Fibroblast of skin of right quadriceps (primary cell): ENCODE measurements at places on chromosomes 6 and 20.
A peak's percentile ranks its signal among the peaks of the same experiment; 100 is the strongest.

GRCh38 chr20:5658912-5659345 lies 91.3 kb upstream of the SHLD1 start:
- peak; percentile 83 for DNase-seq

DNA sequence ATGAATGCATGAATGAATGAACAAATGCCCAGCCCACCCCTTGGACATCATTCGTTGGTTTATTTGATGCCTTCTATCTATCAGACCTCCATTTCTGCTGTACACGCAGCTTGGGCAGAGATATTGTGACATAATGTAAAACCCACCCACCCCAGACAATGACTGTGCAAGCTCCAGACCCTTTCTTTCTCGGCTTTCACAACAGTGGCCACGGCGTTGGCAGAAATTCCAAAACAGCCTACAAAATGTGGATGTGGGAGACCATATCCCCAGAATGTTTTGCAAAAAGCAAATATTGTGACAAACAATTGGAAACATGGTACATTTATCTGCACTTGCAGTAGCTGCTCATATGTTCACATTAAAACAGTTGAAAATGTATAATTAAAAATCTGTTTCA lies 162.0 kb upstream of the MAFB start:
- DNase-seq, result no peak

- peak; percentile 51 for DNase-seq
These were observed at the start of gene PPP1R3G for GRCh38 chr6:5084781-5085647. PPP1R3G (plus strand) TSS chr6:5085341; CDS start chr6:5085486, 145 bp downstream.

DNA sequence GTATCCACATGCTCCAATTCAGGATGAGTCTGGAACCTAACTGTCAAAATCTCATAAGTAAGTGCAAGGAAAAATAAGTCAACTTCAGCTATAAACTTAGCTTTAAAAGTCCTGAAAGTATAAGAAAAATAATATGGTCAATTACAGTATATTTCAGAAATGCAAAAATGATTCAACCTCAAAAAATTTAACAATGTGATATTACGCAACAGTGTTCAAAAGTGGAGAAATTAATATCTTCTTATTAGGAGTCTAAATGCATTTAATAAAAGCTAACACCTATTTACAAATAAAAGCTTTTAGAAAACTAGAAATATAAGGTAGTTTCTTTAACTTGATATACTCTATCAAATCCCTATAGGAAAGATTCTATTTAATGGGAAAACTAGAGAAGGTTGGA lies 111.2 kb upstream of the OPRM1 start:
- no peak for DNase-seq

DNA sequence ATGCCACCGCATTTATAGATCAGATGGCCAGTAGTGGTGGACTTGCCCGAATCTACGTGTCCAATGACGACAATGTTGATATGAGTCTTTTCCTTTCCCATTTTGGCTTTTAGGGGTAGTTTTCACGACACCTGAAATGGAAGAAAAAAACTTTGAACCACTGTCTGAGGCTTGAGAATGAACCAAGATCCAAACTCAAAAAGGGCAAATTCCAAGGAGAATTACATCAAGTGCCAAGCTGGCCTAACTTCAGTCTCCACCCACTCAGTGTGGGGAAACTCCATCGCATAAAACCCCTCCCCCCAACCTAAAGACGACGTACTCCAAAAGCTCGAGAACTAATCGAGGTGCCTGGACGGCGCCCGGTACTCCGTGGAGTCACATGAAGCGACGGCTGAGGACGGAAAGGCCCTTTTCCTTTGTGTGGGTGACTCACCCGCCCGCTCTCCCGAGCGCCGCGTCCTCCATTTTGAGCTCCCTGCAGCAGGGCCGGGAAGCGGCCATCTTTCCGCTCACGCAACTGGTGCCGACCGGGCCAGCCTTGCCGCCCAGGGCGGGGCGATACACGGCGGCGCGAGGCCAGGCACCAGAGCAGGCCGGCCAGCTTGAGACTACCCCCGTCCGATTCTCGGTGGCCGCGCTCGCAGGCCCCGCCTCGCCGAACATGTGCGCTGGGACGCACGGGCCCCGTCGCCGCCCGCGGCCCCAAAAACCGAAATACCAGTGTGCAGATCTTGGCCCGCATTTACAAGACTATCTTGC lies 725 bp downstream of the EEF1A1 start:
- DNase-seq, result peak; percentile 78

GRCh38 chr20:24439737-24440387 lies 29.6 kb upstream of the SYNDIG1 start:
- DNase-seq, result no peak

- DNase-seq, result no peak
These were observed 64.6 kb downstream of the PLG start for GRCh38 chr6:160766657-160766988.

DNA sequence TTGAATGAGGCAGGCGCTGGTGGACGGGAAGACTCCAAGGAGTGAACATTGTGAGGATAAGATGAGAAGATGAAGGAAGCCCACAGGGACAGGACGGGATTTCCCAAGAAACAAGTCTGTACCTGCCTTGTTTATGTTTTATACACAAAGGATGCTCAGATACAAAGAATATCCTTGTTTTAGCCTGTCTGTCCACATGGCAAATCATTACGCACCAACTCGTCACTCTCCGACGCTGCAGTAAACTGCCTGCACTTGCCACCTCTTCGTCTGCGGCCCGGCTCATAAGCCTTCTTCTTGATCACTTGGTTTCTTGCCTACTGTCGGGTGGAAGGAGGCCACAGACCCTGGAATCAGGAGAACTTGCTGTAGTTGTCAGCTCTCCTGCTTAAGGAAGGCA lies 85.4 kb downstream of the CD83 start:
- DNase-seq, result no peak

DNA sequence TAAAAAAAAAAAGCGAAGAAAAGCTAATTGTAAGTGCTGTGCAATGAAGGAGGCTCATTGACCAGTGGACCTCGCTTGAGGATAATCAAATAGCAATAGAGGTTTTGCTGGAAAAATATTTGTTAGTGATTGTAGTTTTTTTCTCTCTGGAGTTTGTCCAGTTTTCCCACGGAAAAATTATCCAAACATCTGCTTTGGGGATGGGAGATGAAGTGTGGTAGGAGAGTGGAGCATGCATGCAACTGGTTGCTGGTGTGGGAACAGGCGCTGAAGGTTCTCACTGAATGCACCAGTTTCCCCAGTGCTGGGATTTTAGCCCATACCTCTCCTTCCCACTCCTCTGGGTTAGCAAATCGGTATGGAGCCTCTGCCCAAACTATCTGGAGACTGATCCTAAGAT lies 281.7 kb upstream of the TAB2 start:
- no peak for DNase-seq

DNA sequence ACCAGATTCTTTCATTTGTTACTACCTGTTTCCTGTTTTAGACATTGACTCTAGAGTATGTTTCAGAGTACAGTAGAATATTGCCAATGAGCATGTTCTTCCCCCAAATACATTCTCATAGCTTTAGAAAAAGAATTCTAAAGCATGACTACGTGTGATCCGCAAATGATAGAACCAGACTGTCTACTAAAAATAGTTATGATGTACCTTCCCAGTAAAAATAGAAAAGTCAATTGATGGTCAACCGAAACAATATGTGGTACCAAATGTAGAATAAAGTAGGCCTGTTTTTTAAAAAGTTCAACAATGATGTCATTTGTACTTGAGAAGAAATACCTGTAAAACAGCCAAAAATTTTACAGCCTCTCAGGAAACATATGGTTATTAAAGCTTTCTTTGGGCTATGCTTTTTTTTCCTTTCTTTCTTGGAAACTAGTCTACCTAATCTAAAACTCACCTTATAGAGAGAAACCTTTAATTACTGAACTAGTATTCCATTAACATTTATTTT lies 130.1 kb upstream of the MTHFD1L start:
- DNase-seq, result no peak

- DNase-seq, result no peak
These were observed 219.6 kb upstream of the SNX9 start for GRCh38 chr6:157603314-157603940.

DNA sequence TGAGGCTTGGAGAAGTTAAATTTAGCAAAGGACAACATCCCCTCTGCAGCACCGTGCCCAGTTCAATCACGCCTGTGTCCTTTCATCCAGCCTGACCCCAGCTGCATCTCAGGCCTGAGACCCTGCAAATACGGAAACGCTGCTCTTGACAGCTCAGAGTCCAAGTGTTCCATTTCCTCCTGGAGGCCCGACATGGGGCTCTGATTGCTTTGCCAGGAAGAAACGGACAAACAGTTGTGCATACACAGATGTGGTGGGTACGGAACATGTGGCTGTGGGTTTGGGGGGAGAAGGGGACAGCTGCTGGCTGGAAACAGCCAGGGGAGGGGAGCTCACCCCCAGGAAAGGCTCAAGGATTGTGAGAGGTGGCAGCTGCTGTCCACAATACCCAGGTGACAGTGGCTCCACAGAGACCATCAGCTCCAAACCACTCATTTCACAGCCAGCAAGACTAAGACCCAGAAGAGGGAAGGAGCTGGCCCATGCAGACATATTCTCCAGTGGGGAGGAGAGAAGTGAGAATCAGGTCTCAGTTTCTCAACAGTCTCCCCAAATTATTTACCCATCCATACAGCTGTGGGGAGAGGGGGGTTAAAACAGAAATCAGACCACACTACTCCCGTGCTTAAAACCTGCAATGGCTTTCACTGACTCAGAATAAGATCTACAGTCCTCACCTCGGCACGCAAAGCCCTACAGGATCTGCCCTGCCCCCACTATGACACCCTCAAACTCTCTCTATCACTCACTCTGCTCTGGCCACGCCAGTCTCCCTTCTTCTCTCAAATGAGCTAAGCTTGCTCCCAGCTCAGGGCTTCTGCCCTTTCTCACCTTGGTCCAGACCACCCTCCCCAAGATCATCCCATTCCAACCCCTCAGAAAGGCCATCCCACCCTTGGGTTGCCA lies 89.1 kb downstream of the PREX1 start:
- no peak for DNase-seq

GRCh38 chr20:8744228-8744844 lies 324.6 kb upstream of the PLCB4 start:
- DNase-seq, result peak; percentile 62

- DNase-seq, result no peak
These were observed 1082.4 kb upstream of the MAP3K7 start for GRCh38 chr6:91669154-91669870.

DNA sequence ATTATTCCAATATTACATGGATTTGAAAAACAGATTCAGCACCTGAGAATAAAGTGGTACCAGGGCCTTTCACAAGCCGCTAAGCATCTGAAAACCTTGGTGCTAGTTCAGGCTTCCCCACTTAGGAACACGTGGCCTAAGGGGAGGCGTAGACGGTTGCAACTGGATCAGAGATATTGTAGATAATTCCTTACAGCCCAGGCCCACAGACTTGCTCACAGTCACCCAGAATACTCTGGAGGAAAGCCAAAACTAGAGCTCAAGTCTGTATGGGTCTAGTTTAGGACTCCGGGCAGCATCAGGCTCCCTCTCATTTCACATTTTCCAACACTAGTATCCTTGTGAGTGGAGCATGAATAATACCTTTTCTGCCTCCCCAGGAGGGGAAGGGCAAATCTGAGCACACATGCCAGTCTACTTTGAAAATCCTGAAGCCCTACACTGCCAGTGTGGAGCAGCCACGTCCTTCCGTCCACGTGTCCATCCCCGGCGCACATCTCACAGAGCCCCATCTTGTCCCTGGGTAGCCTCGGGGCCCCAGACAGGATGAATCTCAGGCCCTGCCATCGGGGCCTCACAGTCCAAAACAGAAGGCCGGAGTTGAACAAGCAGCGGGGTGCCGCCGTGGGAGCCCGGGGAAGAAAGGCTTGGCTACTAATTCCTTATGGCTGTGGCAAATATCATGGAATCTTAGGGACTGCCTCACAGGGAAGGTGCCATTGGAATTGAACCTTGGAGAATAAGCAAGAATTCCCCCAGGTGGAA lies 299.3 kb downstream of the NRN1 start:
- DNase-seq, result peak; percentile 54

DNA sequence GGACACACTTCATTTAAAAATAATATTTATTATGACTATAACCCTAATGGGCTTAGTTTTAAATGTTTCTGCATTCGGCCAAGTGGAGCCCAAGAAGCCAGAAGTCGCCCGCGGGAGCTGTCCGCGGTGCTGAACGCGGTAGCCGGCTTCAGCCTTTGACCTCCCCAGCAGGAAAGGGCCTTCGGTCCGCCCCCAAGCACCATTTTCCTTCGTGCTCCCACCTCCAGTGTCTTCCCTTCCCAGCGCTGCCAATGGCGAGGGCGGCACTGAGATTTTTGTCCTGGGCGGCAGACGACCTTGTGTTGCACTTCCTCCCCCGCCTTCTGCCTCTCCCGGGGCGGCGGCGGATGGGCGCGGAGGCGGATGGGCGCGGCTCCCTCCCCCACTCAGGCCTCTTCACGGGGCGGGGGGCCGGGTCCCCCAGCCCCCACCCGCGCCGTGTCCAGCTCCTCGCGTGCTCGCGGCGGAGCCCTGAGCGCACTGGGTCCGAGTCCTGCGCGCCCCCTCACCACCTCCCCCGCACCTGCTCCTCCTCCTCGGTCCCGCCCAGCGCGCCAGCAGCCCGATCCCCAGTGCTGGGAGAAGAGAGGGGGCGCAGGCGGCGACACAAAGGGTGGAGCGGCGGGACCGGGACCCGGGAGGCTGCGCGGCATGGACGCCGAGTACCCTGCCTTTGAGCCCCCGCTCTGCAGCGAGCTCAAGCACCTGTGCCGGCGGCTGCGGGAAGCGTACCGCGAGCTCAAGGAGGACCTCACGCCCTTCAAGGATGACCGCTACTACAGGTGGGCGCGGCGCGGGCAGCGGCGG lies 23.6 kb upstream of the TMEM181 start:
- DNase-seq, result peak; percentile 55

DNA sequence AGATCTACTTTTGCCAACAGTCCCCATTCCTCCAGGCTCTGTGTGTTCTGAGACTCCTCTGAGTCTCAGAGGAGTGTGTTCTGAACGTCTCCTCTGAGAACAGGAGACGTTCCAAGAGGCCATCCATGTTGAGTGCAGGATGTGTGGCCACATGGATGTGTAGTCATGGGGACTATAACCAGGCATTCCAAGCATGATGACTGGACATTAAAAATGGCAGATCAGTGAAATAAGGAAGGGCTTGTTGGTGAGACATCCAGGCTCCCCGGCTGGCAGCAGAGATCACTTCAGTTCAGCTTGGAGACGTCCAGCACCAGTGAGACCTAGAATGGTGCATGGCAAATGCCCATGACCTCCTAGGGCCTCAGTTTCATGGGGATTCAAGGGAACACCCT lies 34.3 kb upstream of the POU5F1 start:
- DNase-seq, result peak; percentile 9

DNA sequence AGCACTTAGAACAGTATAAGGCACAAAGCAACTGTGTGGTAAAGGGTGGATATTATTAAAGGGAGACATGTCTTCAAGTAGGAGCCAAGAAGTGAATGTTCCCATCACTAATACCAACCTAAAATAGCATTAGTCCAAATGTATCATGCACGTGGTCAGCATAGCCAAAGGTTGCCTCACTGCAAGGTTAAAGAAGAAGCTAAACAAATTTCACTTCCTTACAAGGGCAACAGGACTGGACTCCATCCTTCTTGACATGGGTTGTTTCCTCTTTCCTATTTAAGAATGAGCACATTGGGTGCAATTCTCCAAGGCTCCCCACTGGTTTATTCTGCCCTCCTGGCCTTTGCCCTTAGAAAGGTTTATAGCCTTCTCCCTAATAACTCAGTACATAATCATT lies 186.7 kb downstream of the PHACTR1 start:
- DNase-seq, result no peak

GRCh38 chr6:32764048-32764447 lies 716 bp upstream of the HLA-DQB2 start:
- DNase-seq, result no peak
